ENCODE measurements at places on chromosomes 4 and X.

GRCh38 chr4:32775049-32775448 is 2054.9 kb downstream of the PCDH7 start:
- peak; percentile 30 for DNase-seq

GRCh38 chr4:142960126-142960525 is 114.0 kb upstream of the INPP4B start:
- DNase-seq, result no peak

GRCh38 chr4:38683276-38683675 is 19.3 kb downstream of the KLF3 start:
- no peak for DNase-seq

- no peak for DNase-seq
Observed at GRCh38 chrX:136870064-136870463, 10.5 kb downstream of the RBMX start.

Data from mucosa of gallbladder (tissue), 1 donor.